Cortex of kidney (tissue), 1 donor: ENCODE measurements at places on chromosomes 5 and 9.

DNA sequence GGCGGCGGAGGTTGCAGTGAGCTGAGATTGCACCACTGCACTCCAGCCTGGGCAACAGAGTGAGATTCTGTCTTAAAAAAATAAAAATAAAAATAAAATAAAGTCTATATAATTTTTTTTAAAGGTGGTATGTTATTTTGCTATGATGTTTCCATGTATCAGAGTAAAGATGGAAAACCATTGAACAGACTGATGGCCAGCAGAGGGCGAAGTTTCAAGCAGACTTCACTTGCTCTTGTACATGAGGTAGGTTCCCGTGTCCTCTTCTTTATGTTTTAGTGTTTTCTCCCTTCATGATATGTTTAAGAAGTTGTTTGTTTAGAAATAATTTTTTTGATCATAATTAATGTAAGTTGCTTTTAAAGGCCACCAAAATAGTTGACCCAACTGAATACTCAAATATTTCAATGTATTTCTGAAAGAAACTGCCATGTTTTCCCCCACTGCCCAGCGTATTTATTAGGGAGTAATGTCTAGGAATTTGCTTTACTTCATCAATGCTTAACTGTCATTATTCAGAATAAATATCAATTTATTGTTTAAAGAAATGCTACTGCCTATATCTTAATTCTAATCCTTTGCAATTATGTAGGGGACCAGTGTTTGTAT, 146.4 kb downstream of the HACD4 start:
- no peak for DNase-seq

GRCh38 chr5:39774605-39775004, 349.8 kb upstream of the DAB2 start:
- DNase-seq = no peak

- DNase-seq = no peak
Measured at GRCh38 chr5:109141222-109142200, 268.3 kb downstream of the PJA2 start.

DNA sequence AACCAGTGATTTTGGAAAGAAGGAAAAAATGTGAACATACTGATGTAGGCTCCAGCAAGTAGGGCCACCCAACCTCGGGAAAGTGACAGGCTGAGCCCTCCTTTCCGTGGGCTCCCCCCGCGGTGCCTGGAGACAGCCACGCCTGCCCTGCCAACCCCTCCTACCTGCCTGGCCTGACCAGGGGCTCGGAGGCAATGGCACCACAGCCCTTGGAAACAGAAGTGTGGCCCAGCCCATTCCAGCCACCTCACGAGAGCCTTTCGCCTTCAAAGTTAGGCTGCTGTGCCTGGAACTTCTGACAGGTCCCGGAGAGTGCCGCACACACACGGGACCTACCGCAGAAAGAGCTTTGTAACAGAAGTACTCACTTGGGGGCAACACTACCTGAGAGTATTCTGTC, 49.5 kb upstream of the LRRC14B start:
- DNase-seq = no peak

DNA sequence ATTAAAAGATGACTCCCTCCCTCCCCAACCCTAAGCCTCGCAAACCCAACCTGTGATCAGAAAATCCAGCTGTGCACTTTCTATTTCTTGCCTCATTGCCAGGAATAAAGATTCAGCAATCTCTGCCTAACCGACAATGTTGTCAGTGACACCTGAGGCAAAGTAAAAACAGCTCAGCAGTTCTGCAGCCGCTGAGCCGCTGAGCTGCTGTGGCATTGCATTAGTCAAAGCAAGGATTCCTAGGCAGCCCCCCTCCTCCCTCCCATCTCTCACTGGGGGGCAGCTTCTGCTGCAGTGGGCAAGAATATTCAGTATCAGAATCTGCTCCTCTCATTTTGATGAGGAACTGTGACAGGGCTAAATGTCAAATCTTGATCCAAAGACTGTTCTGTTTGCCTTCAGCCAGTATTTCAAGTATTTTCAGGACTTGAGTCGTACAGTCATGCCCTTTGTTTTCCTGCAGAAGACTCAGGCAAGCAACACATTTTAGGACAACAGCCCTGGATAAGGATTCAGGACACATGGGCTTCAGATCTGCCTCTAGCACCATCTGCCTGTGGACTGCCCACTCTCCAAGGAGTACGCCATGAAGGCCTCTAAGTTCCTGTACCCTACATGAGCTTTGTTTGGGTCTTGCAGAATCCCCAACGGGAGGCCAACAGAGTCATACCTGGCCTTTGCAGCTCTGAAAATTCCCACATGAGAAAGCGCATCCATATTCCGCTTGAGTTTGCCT, 41.1 kb upstream of the DAP start:
- no peak for DNase-seq

- DNase-seq = no peak
Measured at GRCh38 chr5:2454876-2455275, 296.6 kb downstream of the IRX2 start.

DNA sequence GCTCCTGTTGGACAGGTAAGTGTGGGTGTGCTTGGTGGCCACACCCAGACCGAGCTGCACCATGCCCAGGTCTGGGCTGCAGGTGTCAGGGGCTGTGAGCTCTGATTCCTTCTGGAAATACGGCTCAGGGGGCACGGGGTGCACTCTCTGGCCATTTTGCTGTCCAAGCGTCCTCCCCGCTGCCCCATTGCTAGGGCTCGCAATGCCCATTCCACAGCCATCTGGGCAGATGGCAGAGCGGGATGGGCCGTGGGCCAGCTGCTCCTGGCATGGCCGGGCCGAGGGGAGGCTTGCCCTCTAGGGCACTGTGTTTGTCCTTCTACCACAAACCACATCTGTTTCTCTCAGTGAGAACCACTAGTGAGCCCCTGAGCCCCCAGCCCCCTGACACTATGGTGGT, 67.9 kb upstream of the RXRA start:
- DNase-seq = no peak
